Activated CD4-positive, alpha-beta T cell treated with anti-CD3 and anti-CD28 coated beads, Interleukin-2, Interleukin-6, amounts not matched to agents 100 ng/mL and 50 ng/mL, durations not matched to agents 16 hours and 8 hours (primary cell): ENCODE measurements at places on chromosomes 7 and 10.

GRCh38 chr10:73407495-73407894, 6.4 kb downstream of the ANXA7 start:
- DNase-seq = no peak

- DNase-seq = peak; percentile 21
These were observed at the start of gene TCERG1L for GRCh38 chr10:131311661-131312477. TSS of gene TCERG1L (minus strand) at chr10:131311721. CDS start at chr10:131311635, 86 bp downstream.

DNA sequence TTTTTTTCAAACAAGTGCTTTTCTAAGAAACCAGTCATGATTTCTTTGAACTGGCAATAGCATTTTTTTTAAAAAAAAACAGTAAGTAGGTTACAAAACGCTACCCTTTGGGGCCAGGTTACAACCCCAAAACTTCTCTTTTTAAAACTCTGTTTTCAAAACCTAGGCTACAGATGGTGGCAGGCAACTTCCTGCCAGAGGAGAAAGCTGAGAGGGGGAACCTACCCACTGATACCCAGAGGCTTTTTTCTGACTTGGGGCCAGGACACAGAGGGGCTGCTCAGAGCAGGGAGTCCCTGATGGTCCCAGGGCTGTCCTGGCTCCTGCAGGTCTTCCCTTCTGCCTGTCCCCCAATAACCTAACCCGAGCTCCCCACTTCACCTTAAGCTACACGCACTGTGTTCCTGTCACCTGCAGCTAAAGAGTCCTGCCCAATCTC, 6.9 kb downstream of the STN1 start:
- peak; percentile 61 for DNase-seq

GRCh38 chr7:112510001-112510742, 29.4 kb downstream of the LSMEM1 start:
- DNase-seq = peak; percentile 28

- DNase-seq = no peak
These were observed 569.3 kb upstream of the IGFBP3 start for GRCh38 chr7:46490406-46490805.
